Ovary (tissue), 10 donors: ENCODE measurements at places on chromosomes 2 and 18.

DNA sequence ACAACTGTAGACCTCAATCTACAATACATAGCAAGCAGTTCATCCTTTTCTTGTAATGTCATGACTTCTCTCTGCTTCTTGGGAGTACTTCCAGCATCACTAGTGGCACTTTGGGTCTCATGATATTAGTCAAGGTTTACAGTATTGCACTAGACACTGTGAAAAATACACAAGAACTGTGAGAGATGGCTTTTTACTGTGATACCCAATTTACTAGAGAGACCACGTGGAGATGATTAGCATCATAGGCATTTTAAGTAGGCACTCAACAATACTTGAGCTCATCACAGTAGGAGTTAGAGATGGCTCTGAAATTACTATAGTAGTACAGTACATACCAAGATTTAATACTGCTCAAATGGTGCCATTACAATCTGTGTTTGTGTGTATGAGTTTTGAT is 112.8 kb upstream of the EML6 start:
- no peak for DNase-seq

DNA sequence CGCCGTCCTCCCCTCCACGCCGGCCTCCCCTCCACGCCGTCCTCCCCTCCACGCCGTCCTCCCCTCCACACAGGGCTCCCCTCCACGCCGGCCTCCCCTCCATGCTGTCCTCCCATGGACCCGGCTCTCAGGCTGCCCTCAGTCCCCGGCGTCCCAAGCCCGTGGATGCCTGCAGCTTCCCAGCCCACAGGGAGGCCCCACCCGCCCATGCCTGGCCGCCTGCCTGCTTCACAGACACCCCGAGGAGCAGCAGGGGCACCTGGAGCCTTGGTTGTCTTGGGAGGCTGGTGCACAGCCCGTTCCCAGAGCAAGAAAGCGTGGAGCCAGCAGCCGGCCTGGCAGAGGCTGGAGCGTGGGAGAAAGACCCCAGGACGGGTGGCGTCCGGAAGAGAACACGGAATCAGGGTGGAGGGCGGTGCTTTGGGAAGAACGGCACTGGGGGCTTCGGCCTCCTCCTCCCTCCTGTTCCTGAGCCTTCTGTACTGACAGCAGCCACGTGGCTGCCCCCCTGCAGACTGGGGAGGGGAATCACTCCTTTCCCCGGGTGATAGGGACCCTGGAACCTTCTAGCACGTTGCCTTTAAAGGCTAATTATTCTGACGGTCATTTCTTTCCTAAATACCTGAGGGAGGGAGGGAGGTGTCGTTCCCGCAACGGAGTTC is 26.2 kb upstream of the KCNG2 start:
- no peak for DNase-seq

GRCh38 chr2:98335271-98335670 is 11.0 kb upstream of the CNGA3 start:
- no peak for DNase-seq

- DNase-seq: no peak
Measured at GRCh38 chr2:230216489-230216888, 3.3 kb downstream of the SP110 start.

DNA sequence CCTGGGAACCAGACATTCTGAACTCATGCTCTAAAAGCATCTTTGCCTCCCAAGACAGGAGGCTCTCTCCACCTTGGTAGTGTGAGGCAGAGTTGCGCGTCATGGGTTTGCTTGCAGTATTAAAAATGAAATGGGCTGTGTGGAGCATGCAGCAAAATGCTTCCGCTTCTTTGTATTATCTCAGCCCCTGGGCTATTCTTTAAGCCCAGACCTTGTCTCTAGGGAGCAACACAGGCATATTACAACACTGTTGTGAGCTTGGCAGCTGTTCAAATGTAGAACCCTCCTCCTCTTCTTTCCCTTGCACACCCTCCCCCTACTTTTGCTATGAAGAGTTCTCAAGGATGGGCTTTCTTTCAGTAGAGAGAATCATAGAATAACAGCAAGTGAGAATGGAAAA is 185.1 kb upstream of the LHCGR start:
- no peak for DNase-seq

DNA sequence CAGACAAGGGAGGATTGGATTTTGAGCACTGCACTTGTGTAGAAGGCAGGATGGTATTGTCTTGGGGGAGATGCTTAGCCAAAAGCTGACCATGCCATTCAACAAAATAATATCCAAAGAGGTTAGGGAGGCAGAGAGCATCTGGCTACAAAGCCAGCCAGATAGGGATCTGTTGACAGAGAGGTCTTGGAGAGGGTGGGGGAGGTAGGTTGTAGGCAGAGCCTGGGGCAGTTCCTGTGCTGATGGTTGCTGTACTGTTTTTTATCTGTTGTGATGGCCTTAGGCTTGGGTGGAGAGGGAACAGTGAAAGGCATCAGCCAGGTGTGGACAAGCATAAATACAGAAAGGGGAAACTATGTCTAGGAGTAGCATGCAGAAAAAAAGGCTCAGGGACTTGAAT is 100.9 kb downstream of the AQP4 start:
- no peak for DNase-seq

DNA sequence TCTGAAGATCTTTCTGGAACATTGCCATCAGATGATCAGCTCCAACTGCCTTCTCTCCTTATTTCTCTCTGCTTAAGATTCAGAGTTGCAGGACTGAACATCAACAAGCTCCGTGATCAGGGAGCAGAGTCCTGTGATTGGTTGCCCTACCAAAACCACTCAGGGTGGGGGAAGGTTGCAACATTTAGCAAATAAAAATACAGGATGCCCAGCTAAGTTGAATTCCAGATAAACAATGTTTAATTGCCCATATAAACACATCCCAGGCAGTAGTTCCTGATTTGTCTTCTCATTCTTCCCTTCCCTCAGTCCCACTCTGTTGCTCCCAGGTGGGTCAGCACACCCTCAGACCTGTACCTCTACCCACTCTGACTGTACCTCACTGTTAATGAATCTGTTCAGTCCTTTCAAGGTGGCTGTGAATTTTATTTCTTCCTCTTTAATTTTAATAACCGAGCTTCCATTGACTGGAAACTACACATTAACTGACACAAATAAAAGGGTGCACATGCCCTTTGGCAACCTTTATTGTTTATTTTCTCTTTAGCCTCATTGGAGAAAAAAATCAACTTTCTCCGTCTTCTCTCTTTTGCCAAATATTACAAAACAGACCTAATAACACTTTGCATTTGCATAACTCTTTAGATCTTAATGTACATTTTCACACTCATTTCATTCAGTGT is 167.1 kb upstream of the PKDCC start:
- DNase-seq: no peak

DNA sequence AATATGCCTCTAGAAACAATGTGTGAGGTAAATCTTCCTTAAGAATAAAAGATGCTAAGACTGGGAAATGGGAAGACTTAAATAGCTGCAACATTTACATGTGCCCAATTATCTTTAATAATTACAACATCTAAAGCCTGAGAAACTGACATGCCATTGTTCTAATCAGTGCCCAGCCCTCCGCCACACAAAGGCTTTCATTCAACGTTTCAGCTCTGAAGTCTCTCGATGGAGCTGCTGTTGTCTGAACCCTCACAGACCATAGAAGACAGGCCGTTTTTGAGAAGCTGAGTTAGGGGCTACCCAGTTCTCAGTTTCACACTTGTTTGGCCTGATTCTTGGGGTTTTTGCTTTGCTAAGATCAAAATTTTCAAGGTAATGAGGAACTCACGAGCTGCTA is 315.4 kb upstream of the CHST9 start:
- DNase-seq: no peak

- no peak for DNase-seq
Measured at GRCh38 chr2:196445991-196446390, 193.5 kb upstream of the CCDC150 start.

DNA sequence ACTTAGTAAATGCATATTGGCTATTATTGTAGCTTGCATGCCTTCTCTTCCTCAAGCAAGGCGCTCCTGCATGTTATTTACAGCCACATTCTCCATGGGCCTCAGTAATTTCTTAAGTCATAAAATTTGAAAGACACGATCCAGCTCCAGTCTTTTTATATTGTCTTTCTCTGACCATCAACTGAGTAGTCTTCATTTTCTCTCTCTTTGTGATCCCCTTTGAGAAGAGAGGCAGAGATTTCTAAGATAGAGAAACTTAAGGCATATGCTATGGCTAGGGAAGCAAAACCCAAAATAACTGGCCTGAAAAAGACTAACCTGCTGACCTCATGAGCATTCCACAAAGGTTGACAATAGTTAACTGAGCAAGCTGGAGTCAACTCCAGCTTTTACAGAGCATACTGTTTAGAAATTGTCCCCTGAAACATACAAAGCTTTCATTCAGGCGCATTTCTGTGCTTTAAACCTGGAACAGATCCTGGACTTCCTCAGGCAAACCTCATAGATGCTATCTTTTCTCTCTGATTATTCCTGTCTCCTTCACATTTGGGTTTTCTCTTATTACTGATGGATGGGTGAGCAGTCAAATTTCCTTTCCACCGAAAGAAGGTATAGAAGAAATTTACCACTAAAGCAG is 4.6 kb downstream of the DPP4 start:
- no peak for DNase-seq

DNA sequence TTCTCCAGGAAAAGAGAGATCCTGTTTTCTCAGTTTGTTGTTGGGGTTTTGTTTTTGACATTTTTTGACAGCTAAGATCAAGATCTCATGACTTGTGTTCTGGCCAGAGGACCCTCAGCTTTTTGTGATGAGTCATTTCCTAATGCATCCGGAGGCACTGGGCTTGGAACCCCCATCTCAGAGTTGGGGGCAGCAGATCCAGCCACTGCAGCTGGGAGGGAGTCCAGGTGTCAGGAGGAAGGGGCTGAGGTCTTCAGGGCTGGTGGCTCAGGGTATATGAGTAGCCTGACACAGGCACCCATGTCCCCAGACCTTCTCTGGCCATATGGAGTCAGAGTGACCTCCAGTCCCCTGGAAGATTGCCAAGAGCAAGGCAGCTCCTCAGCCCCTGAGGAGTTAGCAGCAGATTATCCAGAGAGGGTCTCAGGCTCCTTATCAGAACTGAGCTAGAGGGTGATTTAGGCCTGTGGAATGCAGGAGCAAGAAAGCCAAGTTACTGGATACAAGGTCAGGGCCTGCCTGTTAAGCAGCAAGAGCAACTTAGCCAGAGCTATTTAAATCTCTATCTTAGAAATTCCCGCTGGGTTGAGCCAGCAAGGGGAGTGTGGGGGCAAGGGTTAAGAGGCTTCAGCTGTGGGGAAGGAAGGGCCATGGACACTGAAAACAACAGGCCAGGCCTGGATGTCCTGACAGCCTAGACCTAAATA is 62.4 kb downstream of the TANC1 start:
- peak; percentile 83 for DNase-seq

DNA sequence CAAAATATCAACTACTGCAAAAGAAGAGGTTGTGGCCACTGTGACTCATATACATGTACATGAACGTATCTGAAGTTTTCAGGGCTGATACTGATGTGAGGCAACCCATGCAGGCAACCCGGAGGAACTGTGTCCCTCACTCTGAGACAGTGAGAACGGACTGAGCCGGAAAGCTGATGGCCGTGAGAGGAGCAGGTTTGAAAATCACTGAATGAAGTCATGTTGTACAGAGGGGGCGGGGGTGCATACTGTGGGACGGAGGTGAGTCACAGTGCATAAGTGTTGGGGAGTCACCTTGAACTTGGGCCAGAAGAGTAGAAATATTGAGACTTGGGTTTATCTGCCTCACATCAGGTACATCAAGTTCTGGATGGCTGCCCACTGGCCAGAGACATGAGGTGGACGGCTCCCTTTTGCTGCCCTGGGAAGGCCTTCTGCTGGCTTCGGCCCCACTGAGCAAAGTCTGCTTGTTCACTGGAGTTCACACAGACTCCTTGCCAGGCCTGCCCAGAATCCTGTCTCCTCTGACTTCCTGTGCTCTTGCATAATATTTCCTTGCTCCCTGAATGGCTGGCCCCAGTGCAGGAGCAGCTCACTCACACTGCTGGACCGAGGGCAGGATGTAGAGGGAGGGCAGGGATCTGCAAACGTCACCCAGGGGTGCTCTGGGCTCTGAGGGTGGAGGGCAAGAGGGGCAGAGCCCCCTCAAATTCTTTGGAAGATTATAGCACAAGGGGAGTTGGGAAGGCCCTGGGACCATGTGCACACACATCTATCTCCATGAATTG is 18.1 kb downstream of the EPAS1 start:
- DNase-seq: peak; percentile 92

GRCh38 chr2:65727381-65727780 is 295.0 kb upstream of the SPRED2 start:
- DNase-seq: no peak

- DNase-seq: no peak
Measured at GRCh38 chr2:24077879-24078278, 1.8 kb upstream of the SF3B6 start.

GRCh38 chr2:72367530-72368225 is 220.0 kb upstream of the CYP26B1 start:
- DNase-seq: peak; percentile 16

DNA sequence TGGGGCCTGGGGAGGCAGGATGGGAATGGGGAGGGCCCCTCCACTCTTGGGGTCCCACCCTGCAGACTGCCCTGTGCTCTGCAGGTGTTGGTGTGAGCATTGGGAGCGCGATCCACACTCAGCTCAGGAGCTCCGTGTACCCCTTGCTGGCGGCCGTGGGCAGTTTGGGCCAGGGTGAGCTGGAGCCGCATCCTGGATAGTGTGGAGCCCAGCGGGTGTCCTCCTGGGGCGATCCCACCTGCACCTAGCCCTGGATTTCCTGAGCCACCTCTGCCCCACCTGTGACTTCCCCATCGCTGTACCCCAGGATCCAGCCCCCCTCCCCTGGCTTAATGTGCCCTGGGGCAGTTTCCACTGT is 2.6 kb downstream of the PROM2 start:
- DNase-seq: no peak

DNA sequence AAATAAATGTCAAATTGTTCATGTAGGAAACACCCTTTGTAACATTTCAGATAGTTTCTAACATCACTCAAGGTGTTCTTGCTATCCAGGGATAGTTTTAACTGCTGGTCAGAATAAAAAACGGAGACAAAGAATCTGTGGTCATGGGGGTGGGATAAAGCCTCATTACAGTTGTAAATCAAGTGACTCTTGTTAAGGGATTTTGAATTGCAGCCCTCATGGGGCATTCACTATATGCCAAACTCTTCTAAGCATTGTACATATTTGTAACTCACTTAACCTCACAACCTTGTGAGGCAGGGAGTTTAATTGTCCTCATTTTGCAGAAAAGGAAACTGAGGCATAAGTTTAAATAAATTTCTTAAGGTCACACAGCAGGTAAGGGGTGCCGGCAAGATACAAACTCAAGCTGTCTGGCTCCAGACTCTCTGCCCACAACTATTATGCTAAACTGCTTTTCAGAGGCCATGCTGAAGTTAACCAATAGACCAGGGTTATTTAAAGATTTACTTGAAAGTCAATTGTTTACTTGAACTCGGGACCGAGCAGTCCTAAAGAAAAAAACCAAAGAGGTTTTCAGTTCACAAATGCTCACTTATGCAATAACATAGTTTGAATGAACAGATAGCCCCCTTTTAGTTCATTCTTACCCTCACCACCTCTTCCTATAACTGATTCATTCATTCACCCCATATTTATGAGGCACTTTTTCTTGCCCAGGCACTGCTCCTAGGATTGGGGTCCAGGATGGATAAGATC is 121.6 kb upstream of the FZD5 start:
- no peak for DNase-seq

- no peak for DNase-seq
Measured at GRCh38 chr2:65465857-65466256, 33.5 kb upstream of the SPRED2 start.
